A673 (cell line): ENCODE measurements at places on chromosomes 12 and 14. TPM values are rescaled to one million over a fixed set of nuclear protein-coding genes. Genes with fewer than 3 reads are reported as not detected.

Gene EPYC
- not detected in 2 replicates for total RNA-seq

Gene INHBC
- not detected in 2 replicates for total RNA-seq

Gene RPL41
- 3,332 and 3,475 TPM in 2 replicates for total RNA-seq

Gene DAO
- not detected in 2 replicates for total RNA-seq

Gene CGRRF1
- total RNA-seq = 11.2 and 15.6 TPM in 2 replicates

- no peak for DNase-seq
- H3K27ac ChIP-seq = peak overlapping the region; percentile 45
- no peaks in the 10 kb centered on the region for H3K27me3 ChIP-seq
- H3K4me1 ChIP-seq = peaks cover 32% of the 10 kb centered on the region
Observed at GRCh38 chr12:54393207-54393609, 8.7 kb upstream of the ZNF385A start.

- H3K4me3 ChIP-seq = no peak overlapping the region
- H3K27me3 ChIP-seq = no peaks in the 10 kb centered on the region
- no peaks in the 10 kb centered on the region for H3K4me1 ChIP-seq
- no peak for DNase-seq
- H3K27ac ChIP-seq = no peak overlapping the region
- H3K36me3 ChIP-seq = peaks cover 11% of the 10 kb centered on the region
Observed at GRCh38 chr12:31687101-31687527, 27.6 kb downstream of the ETFBKMT start.

DNA sequence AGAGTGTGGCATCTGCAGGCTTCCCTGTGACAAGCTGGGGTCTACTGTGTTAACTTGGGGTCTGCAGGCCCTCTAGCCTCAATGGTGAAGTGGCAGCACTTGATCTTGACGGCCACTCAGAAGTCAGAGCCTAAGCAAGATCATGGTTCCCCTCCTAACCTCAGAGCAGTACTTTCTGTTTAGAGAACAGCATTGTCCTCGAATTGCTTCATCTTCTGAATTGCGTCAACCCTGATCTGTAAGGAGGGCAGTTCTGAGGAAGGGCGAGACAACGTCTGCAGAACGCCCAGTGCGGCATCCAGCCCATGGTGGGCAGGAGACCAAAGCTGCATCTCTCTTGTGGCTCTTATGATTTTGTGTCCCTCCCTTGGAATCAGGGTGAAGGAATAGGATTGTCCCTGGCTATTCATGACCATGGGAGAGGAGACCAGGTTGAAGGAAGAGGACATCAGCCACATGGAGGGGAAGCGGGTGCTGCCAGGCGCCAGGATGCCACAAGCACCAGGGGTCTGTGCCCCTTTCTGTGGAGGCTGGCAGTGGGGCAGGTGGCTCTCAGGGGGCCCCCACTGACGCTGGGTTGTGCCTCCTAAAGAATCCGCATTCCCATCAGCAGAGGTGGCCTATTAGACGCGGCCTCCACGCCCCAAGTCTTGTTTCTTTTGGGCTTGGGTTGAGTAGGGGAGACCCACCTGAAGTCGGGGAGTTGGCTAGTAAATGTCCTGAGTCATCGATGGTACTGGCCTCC lies 2.2 kb downstream of the SERPINA9 start:
- no peak overlapping the region for H3K4me3 ChIP-seq
- H3K27me3 ChIP-seq = peaks cover 30% of the 10 kb centered on the region
- H3K4me1 ChIP-seq = no peaks in the 10 kb centered on the region
- no peak for DNase-seq
- no peak overlapping the region for H3K27ac ChIP-seq

DNA sequence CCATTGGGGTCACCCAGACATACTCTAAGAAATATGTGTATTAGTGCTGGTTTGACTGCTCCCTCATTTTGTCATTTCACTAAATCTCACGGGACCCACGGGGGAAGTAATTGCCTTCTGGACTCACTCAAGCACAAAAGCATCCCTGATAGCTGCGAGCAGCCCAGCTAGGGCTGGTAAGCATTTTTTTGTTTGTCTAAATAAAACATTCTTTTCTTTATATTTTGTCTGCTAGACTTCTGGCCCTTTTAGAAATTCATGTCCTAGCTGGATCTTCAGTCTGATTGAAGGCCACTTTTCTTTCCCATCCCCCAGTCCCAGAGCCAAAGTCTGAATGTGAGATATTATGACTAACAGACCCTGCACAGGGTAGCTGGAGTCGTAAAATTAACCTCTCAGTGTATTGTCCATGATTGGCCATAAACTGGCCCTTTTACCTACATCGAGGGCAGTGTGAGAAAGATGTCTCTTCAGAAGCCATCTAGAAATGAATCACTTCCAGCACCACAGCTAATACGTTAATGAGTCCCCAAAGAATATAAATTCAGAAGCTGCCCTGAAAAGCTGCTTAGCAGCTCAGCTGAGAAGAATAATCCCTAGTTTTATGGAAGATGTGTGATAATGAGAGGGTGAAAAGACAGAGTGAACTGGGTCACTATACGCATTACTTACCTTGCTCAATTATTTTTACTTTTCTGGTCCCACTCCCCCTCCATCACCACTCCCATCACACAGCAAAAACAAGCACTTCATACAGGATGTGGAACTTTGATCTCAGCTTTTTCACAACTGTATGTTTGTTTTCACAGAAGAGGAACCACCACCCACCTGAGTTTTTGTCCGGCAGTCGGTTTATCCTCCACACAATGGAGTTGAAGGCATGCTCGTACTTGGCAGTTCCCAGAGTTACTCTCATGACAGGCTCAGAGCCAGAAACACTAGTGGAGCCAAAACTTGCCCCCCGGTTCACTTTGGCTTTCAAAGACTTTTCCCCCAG lies 55.6 kb upstream of the GTF2A1 start:
- DNase-seq = peak; percentile 37
- H3K4me3 ChIP-seq = no peak overlapping the region
- H3K27me3 ChIP-seq = no peaks in the 10 kb centered on the region
- H3K36me3 ChIP-seq = no peaks in the 10 kb centered on the region
- no peak overlapping the region for H3K27ac ChIP-seq

GRCh38 chr12:81944886-81945285 lies 185.7 kb upstream of the PPFIA2 start:
- no peaks in the 10 kb centered on the region for H3K36me3 ChIP-seq
- H3K4me1 ChIP-seq = no peaks in the 10 kb centered on the region
- no peak for DNase-seq
- no peak overlapping the region for H3K27ac ChIP-seq
